NCI-H1930 (cell line): ENCODE measurements at places on chromosomes 7 and 10.

DNA sequence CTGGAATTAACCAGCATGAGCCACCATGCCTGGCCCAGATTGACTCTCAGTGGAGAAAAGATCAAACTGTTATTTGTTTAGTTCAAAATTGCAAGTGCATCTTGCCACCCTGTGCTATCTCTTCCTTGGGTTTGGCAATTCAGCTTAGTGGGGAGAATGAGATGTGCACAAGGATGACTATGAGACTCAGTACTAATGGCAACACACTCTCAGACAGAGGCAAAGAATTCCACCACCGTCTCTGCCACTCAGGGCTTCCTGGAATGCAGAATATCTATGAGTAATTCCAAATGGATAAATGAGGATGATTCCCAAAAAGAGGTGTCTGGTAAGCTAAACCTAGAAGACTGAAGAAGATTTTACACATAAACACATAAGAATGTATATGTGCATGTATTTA lies 525.8 kb downstream of the NRG3 start:
- DNase-seq, result no peak

GRCh38 chr10:22067091-22067490 lies 63.6 kb upstream of the DNAJC1 start:
- no peak for DNase-seq

- DNase-seq, result no peak
Observed at GRCh38 chr10:27542812-27543211, 38.7 kb downstream of the RAB18 start.

- DNase-seq, result no peak
Observed at GRCh38 chr7:2242541-2243429, 759 bp downstream of the NUDT1 start.

- no peak for DNase-seq
Observed at GRCh38 chr7:108196004-108196403, 65.8 kb upstream of the LAMB4 start.

- no peak for DNase-seq
Observed at GRCh38 chr10:88004451-88004850, 141.0 kb downstream of the PTEN start.

DNA sequence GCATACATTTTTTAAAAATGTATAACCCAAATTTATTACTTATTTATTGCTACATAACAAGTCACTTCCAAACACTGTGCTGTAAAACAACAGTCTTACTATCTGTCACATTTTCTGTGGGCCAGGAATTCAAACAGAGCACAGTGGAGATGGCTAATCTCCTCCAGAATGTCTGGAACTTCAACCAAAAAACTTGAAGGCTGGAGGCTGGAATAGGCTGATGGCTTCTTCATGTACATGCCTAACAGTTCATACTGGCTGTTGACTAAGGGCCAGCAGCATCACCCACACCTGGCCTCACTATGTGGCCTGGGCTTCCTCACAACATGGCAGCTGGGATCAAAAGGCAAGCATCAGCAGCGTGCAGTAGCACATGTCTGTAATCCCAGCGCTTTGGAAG lies 92.4 kb upstream of the KMT2E start:
- DNase-seq, result no peak

GRCh38 chr10:44378626-44379025 lies 6.3 kb downstream of the CXCL12 start:
- DNase-seq, result no peak

GRCh38 chr7:39099146-39099545 lies 121.4 kb downstream of the POU6F2 start:
- DNase-seq, result no peak

DNA sequence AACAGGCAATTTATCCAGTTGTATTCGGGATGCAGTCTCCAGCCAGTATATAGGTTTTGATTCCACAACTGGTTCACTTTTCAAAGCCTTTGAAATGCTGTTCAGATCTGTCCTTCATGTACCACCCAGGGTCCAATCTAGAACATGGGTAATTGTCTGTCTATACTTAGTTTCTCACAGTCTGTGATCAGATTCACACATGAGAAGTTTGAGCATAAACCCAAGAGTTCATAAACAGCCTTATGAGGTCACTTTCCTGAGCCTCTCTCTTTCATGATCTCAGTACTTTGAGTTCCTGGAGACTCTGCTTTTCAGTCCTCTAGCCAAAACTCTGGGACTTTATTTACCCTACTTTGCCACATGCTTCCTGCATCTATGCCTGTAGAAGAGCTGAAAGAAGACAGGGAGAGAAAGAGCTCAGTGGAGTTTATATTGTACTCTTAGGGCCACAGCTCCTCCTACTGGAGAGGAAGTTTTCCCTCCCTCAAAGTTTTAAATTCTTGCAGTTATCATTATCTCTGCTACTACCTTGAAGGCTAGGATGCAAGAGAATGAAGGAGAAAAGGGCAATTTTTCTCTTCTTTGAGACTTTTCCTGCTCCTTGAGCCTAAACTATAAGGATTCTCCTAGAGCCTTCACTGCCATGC lies 172.0 kb downstream of the ZEB1 start:
- DNase-seq, result no peak

GRCh38 chr10:131645756-131646155 lies 255.1 kb upstream of the PPP2R2D start:
- no peak for DNase-seq

- DNase-seq, result no peak
Observed at GRCh38 chr10:22810643-22811465, 96.5 kb upstream of the PIP4K2A start.

- DNase-seq, result no peak
Observed at GRCh38 chr10:132639470-132639869, 101.9 kb downstream of the INPP5A start.

DNA sequence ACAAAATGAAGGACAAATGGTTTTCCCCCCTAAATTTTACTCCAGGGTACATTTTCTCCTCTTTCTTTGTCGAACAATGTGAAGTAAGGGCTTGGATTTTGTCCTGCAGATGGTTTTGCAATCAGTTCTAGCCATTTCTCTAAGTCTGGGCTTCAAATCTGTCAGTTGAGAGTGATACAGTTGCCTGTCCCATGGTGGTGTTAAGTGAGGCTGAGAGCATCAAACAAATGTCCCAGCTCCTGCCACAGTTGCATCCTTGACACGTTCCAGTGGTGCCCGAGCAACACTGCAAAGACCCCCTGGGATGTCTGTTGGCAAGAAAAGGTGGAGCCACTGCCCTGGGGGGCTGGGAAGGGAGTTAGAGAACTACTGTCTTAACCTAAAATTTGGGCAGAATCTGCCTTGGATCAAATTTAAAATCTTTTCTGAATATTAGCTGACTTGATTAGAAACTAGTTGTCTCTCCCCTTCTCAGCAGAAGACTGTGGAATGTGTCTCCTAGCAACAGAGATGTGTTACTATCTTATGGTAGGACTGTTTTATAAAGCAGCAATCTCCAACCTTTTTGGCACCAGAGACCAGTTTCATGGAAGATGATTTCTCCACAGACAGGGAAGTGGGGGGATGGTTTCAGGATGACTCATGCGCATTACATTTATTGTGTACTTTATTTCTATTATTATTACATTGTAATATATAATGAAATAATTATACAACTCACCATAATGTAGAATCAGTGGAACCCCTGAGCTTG lies 102.0 kb upstream of the STEAP1B start:
- no peak for DNase-seq

- no peak for DNase-seq
Observed at GRCh38 chr7:48289656-48290055, 118.4 kb downstream of the ABCA13 start.

DNA sequence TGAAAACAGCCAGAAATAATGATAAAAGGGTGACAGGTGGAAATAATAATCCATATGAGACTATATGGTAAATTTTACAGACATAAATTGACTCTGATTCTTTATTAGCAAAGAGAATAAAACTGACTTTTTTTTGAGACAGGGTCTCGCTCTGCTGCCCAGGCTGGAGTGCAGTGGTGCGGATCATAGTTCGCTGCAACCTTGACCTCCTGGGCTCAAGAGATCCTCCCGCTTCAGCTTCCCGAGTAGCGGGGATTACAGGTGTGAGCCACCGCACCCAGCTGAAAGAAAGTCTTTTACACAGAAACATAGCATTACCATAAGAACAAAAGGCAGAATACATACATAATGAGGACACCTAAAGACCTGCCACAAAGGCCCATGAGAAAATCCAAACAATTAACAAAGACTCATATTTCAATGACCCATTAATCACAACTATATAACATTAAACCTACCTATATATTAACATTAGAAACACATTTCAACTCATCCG lies 51.5 kb upstream of the DIP2C start:
- no peak for DNase-seq

DNA sequence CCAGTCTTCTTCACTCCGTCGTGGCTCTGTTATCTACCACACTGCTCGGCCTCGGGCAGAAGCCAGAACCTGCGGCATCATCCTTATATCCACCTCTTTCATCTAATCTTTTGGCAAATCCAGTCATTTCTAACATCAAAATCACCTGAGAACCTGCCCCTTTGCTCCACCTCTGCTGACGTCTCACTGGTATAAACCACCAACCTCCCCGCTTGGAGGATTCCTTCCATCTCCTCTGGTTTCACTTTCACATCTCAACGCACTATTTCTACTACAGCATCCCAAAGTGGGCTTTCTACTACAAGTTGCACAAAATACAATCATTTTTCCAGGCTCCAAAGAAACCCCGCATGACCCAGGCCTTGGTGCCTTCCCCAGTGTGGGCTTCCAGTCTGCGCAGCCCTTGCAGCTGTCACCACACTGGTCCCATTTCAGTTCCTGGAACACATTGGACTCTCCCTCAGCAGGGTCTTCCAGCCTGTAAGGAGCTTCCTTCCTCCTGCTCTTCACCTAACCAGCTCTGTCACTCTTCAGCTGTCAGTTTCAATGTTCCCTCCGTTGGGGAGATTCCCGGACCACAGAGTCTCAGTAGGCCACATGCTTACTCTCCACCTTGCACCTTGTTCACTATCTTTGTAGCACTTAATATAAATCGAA lies 85.0 kb downstream of the PRKCQ start:
- no peak for DNase-seq

GRCh38 chr10:126599949-126600682 lies 70.4 kb downstream of the C10orf90 start:
- DNase-seq, result no peak

DNA sequence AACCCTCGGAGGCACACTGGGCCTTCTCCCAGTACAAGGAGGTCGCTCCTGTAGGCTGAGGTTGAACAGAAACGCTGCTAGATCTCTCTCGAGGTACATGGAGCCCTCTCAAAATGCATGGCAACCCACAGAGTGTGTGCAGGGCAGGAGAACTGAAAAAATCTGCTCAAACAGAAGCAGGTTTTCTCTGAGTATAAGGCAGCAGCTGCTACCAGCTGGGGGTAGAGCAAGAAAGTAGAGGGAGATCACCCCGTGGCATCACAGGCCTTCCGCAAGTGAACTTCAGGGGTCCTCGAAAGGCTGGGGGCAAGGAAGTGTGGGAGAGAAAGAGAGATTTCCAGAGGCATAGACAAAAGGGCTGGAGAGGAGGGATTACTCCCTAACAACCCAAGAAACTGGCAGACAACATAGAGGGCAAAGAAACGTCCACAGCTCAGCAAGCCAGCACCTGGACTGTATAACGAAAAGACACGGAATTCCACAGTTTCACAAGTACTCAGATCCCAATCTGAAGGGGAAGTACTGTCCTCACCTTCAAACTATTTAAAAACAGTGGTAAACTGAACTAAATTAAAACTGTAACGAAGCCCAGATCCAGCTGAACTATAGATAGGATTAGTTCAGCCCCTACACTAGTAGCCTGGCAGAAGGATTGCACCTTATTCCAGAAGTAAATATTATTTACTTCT lies 299.2 kb downstream of the IPMK start:
- DNase-seq, result no peak

DNA sequence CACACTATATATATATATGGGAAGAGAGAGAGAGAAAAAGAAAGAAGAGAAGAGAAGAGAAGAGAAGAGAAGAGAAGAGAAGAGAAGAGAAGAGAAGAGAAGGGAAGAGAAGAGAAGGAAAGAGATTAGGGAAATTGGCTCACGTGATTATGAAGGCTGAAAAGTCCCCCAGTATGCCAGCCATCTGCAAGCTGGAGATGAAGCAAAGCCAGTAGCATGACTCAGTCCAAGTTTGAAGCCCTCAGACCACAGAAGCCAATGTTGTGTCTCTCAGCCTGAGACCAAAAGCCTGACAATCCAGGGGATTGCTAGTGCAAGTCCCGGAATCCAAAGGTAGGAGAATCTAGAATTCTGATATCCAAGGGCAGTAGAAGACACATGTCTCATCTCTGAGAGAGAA lies 206.3 kb upstream of the PRSS1 start:
- DNase-seq, result no peak

DNA sequence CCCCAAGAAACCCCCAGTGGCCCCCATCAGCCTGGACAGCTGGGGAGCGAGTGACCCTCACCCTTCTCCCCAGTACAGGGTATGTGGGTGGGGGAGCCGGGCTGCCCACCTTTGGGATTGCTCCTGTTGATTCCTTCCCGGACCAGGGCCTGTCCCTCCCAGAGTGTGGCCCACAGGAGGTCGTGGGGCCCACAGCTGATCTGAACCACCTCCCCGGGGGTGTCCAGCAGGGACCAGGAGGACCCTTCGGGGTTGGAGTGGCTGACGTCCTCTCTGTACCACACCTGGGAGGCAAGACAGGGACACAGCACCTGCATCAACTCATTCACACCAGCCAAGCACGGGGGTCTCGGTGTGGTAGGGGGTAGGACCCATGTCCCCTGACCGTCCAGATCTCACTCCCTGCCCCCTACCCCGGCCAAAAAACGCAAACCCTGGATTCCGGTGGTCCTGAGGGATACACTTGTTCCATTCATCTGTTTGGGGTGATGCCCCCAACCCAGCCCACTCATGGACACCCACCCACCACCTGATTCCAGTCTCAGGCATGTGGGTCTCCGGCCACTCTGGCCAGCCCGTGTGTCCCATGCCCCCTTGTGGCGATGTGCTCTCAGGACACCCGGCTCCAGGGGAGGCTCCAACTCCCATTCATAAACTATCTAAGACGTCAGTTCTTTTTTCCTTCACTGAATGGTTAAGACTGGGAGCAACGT lies 10.9 kb downstream of the TECPR1 start:
- no peak for DNase-seq

GRCh38 chr10:104642658-104643302 lies 1.7 kb downstream of the SORCS3 start:
- DNase-seq, result peak; percentile 32

GRCh38 chr7:74412056-74412455 lies 41.6 kb upstream of the GTF2IRD1 start:
- DNase-seq, result no peak
